ENCODE measurements at places on chromosomes 7 and 10.

GRCh38 chr7:140051820-140052219 is 10.9 kb downstream of the PARP12 start:
- no peak for DNase-seq

DNA sequence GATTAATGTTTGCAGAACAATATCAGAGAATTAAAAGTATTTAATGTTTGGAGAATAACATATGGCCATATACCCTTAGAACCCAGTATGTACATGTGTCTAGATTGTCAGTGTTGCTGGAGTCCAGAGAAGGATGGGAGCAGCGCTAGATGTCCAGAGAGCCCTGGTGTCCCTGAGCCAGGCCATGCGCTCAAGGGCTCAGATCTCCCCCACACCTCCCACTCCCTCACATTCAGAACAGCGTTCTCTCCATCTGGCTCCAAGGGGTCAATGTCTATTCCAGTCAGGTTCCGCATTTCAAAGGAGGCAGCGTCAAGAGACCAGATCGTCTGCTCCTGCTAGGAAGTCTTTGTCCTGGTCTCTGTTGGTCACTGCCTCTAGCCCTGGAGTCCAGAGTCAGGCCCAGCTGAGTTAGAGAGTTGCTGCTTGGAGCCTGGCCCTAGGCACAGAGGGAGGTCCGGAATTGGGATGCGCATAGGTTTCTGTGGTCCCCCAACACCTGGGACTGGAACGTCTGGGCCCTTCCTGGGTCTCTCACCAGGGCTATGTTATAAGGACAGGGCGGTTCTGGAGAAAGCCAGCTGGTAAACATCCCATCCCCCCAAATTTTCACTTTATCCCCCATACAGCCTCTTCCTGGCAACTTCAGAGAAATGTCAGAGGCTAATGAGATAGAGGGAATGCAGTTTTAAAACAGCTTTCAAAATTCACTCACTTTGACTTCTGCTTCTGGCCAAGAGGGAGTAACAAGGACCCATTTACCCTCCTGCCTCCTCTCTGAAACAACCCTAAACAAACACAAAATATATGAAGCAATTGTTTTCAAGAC is 6.5 kb upstream of the WDR86 start:
- no peak for DNase-seq

DNA sequence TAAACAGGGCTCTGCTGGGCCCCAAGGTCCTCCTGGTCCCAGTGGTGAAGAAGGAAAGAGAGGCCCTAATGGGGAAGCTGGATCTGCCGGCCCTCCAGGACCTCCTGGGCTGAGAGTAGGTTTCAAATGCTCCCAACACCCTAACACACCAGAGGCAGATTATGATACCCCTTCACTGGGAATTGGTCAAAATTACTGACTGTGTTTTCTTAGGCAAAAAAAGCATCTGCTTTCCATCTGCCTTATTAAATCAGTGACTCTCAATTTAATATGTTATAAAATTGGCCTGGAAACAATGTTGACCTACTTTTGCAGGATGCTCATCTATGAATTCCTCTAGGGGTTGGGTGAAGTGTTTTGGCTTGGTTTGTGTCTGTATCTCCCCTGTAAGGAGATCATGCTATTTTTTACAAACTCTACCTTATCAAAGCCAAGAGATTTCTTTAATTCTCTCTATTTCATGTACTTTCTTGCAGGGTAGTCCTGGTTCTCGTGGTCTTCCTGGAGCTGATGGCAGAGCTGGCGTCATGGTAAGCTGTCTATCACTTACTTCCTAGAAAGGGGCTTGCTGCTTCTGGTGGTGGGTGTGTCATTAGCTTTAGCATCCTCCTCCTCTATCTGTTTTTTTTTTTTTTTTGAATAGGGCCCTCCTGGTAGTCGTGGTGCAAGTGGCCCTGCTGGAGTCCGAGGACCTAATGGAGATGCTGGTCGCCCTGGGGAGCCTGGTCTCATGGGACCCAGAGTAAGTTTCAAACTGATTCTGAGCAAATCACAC is 15.9 kb downstream of the COL1A2 start:
- DNase-seq = no peak

GRCh38 chr7:130473289-130473688 is 18.6 kb upstream of the MEST start:
- DNase-seq = no peak

DNA sequence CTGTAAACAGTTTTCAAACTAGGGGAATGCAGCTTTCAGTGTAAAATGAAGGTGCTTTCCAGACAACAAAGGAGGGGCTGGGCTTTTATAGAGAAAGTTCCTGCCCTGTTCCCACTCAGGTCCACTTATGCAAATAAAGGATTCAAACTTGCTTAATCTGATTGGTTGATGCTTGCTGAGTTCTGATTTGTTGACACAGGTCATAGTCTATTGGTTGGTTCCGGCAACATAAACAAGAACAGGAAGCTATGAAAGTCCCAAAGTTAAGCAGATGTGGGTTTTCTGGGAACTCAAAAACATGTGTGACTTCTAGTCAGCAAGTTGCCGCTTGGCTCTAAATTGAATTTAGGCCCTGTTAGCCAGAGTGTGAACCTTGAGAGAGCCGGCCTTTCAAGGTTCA is 194.2 kb upstream of the SVIL start:
- DNase-seq = no peak

DNA sequence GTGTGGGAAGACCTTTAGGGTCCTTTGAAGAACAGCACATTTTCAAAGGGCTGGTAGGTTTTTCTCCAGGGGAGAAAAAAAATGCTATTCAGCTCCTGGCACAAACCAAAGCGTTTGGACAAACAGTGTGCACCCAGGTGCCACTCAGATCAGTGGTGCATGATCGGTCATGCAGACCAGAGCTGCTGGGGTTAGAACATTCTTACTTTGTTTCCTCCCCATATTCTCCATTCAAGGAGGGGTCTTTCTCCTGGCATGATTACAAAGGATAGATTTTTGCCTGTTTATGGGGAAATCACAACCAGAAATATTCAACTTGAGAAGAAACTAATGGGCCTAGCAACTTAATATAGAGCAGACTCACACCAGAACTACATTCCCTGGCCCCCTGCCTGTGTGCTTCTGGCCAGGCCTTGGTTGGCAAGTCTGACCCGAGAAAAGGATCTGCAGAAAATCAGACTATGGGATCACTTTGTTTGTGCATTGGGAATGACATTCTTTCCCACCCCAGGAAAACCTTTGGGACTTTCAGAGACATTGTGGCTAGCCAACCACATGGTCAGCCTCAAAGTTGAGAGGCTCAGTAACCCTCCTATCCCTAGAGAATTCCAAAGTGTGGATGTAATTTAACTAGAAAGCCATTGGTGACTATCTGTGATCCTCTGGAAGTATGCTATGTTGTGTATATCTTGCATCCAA is 82.3 kb upstream of the FGL2 start:
- DNase-seq = no peak

DNA sequence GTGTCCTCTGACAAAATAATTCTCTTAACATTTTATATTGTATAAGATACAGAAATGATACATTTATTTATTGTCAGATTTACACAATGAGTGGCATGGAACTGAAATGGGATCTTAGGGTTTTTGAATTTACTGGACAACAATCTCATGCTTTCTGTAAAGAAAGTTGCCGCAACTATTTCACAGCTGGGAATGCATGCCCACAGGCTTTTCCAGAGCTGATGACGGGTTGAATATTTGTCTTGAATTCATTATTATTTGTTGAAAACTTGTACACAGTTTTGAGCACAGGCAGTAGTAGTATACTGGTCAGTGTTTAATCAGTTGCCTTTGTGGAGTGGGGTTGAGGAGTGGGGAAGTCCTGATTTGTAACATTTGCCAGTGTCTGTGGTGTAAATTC is 20.5 kb upstream of the MRC1 start:
- DNase-seq = no peak

DNA sequence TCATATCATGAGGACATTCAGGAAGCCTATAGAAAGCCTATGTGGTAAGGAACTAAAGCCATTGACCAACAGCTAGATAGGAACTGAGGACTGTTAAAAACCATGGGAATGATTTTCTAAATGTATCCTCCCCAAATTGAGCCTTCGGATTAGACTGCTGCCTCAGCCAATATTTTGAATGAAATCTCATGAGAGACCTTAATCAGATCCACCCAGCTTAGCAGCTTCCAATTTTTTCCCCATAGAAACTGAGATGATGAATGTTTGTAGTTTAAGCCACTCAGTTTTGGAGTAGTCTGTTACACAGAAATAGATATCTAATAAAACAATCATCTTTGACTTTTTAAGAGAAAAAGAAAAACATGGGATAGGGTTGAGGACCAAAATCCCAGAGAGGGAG is 292.0 kb downstream of the HPSE2 start:
- no peak for DNase-seq

GRCh38 chr10:86366033-86366901 is at the start of gene GRID1:
Gene GRID1, minus strand, starts transcription at chr10:86366795.
- peak; percentile 9 for DNase-seq

GRCh38 chr10:77770081-77770867 is 132.7 kb upstream of the KCNMA1 start:
- DNase-seq = no peak

DNA sequence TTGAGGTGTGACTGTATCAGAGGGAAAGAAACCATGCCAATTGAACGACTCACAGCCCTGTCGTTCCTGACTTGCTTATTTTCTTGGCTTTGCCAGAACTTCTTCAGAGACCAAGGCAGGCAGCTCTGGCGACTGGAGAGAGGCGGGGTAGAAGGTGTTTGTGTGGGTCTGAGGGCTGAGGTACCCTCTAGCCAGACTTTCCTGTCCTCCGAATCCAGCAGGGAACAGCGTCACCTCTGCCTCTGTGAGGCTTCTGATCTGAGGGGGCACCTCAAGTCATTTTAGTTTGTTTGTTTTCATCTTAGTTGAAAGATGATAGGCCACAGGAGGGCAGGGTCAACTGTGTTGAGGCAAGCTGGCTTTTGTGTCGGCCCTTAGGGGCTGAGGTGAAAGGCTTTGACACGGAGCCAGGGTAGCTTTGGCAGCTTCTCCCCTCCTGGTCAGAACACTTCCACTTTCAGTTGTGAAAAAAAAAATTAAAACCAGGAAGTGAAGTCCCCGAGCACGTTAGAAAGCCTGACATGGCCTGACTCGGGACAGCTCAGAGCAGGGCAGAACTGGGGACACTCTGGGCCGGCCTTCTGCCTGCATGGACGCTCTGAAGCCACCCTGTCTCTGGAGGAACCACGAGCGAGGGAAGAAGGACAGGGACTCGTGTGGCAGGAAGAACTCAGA is 1.9 kb downstream of the ACSL5 start:
- DNase-seq = peak; percentile 13

DNA sequence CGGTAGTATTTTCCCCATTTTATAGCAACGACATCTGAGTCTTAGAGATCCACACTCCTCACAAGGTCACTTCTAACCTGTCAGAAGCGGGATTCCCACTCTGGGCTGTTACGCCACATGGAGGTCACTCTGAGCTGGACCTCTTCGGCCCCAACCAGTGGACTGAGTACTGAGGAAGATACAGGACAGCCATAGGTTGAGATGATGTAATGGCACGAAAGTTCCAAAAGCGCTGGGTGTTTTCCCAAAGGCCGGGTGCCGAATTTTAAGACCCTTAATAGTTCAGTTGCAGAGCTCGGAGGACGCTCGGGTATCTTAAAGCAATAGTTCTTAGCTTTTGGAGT is 699 bp downstream of the GHITM start:
- DNase-seq = no peak

- no peak for DNase-seq
Measured at GRCh38 chr7:80612880-80613279, 25.6 kb upstream of the CD36 start.

GRCh38 chr7:103691291-103691690 is 245.3 kb upstream of the SLC26A5 start:
- no peak for DNase-seq

GRCh38 chr7:88465600-88465999 is 158.9 kb upstream of the STEAP4 start:
- no peak for DNase-seq

GRCh38 chr7:18330548-18330947 is 165.0 kb upstream of the HDAC9 start:
- DNase-seq = no peak

DNA sequence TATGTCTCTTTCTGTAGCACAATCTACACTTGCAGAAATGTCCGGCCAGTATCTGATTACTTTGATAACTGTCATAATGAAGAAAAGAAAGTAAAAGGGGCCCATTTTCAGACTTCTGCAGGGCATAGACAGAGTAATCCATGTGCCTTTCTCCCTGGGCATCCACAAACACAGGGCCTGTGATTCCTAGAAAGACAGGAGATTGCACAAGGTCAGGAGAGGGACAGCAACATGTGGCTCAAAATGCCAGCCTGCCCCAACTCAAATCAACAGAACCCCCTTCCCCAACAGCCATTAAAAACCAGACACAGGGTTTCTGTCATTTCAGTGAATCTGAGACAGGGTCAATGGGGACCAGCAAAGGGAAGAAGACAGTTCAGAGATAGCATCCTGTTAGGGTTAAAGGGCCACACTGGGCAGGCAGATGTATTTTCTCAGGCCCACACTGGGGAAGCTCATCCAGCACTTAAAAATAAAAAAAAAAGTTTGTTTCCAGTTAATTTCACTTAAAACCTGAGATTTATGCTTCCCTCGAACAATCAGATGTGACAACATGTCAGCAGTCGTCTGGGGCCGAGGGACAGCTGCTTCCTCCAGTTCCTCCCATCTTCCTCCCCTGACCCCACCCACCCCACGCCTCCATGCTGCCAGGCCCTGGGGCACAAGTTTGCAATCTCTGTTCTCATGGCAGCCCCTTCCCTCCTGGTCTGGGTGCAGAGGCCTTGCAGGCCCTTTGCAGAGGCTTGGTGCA is 30.7 kb upstream of the ACSL5 start:
- no peak for DNase-seq

DNA sequence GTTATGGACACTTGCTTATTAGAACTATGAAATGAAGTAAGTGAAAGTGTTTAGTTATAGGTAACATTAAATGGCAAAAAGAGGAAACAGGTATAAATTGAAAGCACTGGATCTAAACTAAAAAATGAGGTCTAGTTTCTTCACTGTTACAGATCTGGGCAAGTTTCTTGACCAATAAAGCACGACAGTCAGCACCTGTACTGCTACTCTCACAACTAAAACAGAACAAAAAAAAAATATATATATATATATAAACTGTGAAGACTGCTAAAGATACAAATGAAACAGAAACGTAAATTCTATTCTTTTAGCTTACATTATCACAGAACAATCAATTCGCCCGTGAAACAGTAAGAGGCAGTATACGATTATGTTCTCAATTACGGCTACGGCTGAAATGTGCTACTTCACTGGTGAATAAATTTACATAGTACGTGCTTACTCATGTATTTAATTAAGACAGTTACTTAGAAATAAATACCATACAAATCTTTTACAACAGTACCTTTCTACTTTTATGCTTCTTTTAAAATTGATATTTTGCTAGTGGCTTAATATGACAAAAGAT is 4.2 kb downstream of the AHR start:
- no peak for DNase-seq

GRCh38 chr10:103847909-103848468 is 7.4 kb downstream of the SH3PXD2A start:
- no peak for DNase-seq

- no peak for DNase-seq
Measured at GRCh38 chr10:104903433-104903832, 262.3 kb downstream of the SORCS3 start.

DNA sequence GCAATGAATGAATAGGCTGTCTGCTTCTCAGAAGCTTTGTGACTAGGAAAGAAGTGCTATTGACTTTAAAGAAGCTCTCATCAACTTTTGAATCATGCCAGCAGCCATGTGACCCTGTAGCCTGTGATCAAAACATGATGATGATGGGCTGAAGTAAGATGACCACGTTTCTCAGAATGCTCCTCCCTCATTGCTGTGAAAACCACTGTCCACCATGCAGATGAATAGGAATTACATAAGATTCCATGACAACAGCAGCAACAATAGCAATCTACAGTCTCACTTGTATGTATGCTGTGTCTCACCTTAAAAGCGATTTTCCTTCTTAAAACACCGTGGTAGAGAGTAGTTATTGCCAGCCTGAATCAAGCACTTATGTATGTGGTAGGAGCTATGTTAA is 228.4 kb downstream of the TRIL start:
- DNase-seq = no peak
